ENCODE measurements at places on chromosomes 11 and 22.

- DNase-seq = no peak
Measured at GRCh38 chr11:1342946-1343345, 33.5 kb upstream of the TOLLIP start.

DNA sequence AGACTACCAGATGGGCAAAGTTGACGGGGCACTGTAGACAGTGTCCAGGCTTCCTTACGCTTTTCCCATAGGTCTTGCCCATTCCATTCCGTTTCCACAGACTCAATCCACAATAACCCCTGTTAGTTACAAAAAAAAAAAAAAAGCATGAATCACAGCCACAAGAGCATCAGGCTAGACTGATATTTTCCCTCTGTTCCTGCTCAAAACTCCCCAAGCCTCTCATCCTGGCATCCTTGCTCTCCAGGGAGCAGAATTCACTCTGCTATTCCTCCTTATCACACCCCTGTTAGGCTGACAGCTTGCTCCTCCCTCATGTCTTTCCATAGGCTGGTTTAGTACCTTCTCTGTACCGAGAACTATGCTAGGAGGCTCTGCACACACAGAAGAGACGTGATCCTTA lies 42.2 kb downstream of the TMEM123 start:
- no peak for DNase-seq

DNA sequence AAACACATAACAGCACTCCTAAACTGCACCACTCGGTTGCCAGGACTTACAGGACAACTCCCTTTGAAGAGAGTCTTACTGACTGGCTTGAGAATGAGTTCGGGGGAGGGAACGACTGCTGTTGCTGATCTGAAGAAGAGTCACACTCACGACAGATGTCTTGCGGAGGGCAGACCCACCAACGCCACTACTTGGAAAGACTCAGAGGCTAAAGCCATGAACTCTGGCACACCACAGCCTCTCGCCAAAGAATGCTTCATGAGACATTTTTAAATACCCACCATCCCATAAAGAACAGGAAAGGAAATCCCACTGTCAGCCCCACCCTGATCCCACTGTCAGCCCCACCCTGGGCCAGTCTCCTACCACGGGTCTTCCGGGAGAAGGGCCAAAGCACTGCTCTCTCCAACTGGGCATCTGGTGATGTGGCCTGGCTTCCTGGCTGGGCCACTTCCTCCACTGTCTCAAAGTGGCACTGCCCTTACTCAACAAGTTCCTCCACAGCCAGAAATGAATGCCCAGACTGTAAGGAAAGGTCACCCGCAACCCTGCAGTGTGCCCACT lies 73.6 kb downstream of the MICAL3 start:
- DNase-seq = no peak

GRCh38 chr22:25237503-25237902 lies 18.1 kb downstream of the CRYBB2 start:
- no peak for DNase-seq

DNA sequence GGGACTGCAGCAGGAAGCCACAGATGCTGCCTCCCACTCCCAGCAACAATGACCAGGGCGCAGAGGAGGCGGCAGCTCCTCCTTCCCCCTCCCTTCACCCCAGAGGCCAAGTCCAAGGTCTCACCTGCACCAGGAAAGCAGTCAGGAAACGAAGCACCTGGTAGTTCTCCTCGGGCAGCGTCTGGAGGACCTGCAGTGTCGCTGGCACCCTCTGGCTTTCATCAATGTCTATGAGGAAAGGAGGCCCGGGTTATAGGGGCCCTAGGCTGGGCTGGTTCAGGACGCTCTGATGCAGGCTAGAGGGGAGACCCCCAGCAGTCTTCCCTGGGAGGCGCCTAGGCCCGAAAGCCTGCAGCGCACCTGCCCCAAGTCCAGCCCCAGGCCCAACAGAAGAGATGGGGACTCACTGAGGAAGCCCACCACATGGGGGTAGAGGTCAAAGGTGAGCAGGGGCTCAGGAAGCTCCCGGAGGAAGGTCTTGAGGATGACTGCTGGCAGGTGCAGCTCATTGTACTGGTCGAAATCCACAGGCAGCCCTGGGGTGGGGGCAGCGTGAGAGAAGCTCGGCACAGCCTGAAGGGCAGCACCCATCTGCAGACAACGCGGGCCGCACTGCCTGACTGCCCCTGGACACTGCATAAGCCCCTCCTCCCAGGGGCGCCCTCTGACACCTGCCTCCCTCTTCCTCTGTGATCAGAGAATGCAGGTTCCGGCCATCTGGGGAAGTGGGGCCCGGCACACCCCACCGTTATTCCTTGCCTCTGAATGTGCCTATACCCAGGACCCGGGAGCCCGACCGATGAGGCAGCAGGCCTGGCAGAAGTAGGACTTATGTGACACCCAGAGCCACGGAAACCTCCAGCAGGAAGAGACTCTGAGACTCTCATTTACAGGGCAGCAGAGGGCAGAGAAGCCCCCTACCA lies 20.9 kb downstream of the ARHGAP1 start:
- no peak for DNase-seq

GRCh38 chr11:60852117-60852981 lies 3.4 kb downstream of the PTGDR2 start:
- DNase-seq = no peak

- DNase-seq = peak; percentile 50
Measured at GRCh38 chr11:326842-327580, 6.4 kb upstream of the IFITM3 start.

- DNase-seq = no peak
Measured at GRCh38 chr11:75261902-75262361, 21.4 kb downstream of the TPBGL start.

GRCh38 chr11:10909141-10909883 lies 51.5 kb upstream of the ZBED5 start:
- no peak for DNase-seq

DNA sequence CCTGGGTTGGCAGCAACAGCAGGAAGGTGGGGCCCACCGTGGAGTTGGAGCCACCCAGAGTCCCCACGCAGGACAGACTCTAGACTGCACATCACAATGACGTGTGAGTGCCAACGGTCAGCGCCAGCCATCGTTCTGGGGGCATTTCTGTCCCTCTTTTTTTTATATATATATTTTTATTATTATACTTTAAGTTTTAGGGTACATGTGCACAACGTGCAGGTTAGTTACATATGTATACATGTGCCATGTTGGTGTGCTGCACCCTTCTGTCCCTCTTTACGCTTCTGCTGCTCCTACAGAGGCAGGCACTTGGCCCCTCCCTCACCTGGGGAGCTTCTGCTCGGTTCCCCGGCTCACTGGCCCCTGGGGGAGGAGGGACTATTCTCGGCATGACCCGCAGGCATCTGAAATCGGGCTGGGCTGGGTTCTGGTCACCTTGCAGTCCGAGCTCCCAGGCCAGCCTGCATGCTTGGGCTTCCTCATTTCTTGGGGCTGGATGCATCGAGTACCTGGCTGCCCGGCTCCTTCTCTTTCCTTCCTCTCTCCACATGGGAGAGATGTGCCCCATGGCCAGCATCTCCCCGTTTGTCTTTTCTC lies 787.4 kb downstream of the TBC1D22A start:
- no peak for DNase-seq

DNA sequence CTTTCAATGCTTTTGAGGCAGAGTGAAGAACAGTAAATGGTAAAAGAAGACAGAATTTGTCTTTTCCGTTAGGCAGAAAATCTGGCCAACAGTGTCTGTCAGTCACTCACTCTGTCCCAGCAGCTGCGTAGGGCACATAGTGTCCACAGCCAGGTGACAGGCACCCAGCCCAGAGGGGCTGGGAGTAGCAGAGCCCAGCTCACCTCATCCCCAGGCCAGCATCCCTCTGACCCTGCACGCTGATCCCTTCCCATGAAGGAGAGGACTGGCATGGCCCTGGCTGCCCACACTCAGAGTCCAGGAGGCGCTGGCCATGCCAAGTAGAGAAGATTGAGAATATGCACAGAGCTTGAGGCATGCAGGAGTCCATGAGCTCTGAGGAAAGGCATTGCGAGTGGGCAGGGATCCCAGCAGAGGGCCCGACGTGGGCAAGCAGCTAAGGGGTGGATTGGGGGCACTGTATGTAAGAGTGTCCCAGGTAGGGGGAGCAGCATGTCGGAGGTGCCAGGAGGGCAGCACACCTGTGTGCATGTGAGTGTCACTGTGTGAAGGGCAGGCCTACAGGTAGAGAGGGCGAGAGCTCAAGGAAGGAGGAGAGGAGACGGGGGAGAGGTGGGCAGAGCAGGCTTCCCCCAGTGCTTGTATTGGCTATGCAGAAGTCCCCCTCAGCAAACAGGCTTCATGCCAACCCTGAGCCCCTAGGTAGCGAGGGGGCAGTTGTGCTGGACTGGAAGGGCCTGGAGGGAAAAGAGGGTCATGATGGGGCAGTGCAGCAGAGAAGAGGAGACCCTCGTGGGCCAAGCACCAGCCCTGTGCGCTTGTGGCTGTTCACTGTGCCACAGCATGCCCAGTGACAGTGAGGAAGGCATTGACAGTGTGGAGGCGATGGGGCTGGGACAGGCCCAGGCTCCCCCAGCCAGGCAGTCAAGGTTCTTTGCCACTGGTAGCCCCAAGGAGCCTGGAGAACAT lies 133.8 kb downstream of the OSBP2 start:
- no peak for DNase-seq

All from HL-60 (cell line).